Epithelial cell of proximal tubule (primary cell): ENCODE measurements at places on chromosomes 6 and 20.
A peak's percentile ranks its signal among the peaks of the same experiment; 100 is the strongest.

DNA sequence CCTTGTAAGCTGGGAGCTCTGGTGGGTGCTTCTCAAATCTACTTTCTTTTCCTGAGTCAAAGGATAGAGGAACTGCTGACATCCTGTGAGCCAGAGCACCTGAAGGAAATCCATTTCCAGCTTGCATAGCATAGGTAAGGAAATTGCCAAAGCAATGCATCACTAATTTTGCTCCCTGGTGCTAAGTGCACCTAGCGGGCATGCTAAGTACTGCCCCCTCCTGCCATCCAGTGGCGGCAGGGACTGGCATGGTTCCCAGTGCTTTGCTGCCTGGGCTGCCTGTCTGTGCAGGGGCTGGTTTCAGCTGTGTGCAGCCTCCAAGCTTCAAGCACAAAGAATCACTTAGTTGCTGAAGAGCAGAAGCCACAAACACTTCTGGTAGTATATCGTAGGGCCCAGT is 63.9 kb downstream of the FARS2 start:
- DNase-seq: no peak

GRCh38 chr6:24126586-24127192 is 674 bp downstream of the NRSN1 start:
- peak; percentile 12 for DNase-seq

DNA sequence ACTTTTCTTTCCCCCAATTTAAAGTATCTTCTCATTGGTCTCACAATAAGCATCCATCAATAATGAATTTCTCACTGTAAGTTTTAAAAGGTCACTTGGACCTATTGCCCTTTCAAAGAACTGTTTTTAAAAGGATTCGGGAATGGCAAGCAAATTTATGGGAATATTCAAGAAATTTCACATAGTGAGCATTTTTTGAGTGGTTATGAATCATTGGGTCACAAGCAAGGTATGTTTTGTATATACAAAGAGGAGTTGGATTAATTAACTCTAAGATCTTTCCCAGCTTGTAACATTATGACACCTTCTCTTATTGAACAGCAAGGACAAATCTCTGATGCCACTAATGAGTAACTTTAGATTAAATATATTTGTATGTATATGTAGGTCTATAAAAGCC is 165.0 kb downstream of the MOXD1 start:
- DNase-seq: no peak

DNA sequence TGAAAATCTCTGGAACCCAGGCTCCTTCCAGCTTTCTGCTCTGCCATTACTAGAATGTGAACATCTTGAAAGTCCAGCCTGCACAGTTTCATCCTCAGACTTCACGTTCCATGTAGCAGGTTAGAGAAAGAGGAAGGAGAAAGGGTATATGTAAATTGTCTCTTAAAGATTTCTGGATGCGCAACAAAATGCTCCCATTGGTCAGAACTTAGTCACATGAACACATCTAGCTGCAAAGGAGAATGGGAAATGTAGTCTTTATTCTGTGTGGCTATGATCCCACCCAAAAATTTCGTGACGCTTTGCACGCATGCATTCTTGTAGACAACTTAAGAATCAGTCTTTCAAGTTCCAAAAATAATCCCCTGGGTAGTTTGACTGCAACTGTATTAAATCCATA is 46.4 kb upstream of the CHD6 start:
- no peak for DNase-seq

- DNase-seq: no peak
These were observed 155.8 kb downstream of the WDR27 start for GRCh38 chr6:169545982-169546381.
